ENCODE measurements at places on chromosomes 16 and 17.

DNA sequence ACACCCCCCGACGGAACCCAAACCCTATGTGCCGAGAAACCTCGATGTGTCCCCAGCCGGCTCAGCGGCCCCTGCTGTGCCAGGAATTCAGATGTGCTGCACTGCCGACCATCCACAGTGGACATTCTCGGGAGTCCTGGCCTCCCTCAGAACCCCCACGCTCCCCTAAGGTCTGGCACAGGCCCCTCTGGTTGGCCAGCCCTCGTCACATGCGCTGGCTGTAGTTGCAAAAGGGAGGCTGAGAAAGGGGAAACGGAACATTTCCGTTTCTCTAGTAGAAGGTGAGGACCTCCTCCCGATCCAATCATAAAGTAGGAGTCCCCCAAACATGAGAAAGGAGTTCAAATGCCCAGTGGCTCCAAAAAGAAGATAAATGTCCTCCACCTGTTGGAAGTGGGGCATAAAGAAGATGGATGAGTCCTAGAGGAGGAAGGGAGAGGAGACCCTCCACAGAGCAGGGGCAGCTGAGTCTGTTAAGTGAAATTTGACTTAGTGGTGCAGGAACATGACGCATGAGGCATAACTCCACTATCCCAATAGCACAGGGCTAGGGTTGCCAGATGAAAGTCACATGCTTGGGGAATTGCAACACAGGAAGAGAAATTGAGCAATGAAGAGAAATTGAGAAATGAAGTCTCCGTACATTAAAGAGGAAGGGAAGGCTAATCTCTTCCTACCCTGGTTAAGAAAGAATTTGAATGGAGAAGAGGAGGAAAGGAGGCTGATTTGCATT, 49.3 kb upstream of the WSB1 start:
- DNase-seq, result peak; percentile 68

- peak; percentile 46 for DNase-seq
Measured at GRCh38 chr17:38702916-38703741, 1.9 kb upstream of the MLLT6 start.

DNA sequence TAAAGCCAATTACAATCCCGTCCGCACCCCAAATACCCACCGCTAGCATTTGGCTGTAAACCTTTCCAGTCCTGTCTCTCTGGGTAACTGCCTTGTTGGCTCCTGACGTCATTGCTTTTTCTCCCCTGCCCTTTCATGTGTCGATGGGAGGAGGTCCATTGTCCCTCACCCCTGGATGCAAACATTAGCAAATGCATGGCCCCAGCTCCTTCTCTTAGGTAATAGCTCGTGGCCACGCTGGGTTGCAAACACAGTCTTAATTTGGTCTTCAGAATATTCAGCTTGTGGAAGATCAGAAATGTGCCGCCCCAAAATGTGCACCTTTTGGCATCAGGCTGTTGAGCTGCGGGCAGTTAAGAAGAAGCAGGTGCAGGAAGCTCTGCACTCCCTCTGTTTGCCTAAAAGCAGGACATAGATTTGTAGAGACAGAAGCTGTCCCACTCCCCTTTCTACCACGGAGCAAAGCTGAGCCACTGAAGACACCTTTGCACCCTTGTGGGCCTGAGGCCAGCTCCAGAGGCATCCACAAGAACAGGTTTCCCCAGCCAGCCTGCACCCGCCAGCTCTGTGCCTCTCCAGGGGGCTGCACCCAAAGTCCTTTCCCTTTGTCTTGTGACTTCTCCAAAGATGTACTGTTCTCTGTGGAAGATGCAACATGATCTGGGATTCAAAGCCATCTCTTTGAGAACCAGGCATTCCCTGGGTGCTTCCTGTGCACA, 127.3 kb downstream of the MGAT5B start:
- peak; percentile 80 for DNase-seq

GRCh38 chr16:74296104-74296431, 546 bp upstream of the PSMD7 start:
- DNase-seq, result no peak

- DNase-seq, result no peak
Measured at GRCh38 chr17:17532991-17533390, 36.8 kb upstream of the RASD1 start.

DNA sequence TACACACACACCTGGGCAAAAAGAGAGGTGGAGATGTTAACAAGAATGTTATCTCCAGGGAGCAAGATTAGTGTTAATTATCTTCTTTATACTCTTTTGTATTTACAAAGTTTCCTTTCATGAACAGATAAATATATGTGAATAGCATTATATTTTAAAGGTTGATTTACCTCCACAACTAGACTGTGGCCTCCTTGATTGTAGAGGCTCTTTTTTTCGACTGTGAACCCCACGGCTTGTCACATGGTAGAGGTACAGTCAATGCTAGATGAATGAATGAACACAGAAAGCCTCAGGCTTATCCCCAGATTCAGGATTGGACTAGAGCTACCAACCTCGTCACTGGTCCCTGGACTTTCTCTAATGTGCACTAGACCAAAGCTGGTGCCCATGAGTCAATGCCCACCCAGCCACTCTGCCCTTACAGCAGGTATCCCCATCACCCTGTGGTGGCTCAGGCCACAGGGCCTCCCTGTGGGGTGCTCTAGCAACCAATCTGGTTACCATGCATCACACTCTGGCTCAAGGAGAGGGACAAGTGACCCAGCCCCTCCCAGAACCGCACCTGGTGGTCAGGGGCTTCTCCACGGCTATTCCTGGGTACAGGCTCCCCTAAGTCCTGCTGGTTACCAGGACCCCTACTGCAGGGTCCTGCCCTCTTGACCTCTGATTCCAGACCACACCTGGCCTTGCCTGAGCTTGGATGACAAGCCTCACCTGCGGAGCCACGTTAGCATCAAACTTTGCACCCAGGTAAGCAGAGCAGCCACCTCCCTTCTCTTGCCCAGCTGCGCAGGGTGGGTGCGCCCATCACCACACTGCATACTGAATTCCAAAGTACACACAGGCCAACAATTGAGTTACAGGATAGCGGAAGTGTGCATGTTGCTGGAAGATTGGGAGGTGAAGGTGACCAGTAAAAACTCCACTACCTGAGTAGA, 101.0 kb downstream of the CDYL2 start:
- DNase-seq, result no peak

DNA sequence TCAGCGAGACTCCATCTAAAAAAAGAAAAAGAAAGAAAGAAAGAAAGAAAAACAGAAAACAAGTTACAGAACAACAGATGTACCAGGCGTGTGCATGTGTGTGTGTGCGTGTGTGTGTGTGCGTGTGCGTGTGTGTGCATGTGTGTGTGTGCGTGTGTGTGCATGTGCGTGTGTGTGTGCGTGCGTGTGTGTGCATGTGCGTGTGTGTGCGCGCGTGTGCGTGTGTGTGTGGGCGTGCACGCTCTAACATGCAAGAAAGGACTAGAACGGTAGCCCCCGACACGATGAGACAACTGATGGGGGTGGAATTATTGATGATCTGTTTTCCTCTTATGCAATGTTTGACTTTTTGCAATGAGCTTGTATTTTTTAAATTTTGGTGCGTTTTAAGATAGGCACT, 1.6 kb downstream of the ALDH3A1 start:
- DNase-seq, result no peak

DNA sequence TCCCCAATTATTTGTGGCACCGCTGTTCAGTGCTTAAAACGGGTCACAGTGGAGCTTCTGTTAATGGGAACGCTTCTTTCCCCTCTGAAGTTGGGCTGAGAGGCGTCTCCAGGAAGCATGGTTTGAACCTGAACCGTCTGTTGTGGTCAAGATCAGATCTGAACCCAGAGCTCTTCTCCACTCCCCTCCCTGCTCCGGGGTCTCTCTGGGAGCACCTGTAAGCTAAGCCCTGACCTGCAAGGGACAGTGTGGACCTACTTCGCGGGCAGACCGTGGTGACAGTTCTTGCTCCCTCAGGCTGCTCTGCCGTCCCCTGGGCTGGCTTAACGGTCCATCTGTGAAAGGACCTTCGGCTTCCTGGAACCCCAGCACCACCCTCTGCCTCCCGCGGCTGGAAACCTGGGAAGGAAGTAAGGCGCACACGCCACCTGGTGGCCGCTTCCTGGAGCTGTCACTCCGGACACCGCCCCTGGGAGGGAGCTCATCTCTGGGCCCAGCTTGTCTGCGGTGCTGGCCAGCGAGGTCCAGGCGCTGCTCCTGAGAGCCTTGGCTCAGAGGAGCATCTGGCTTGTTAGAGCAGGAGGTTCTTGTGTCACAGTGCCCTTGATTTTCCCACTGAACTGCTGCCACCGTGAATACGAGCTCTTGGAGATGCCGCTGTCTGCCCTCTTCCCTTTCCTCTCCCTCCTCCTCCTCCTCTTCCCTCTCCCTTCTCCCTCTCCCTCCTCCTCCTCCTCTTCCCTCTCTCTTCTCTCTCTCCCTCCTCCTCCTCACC, 518.5 kb upstream of the EEF2KMT start:
- peak; percentile 88 for DNase-seq

- peak; percentile 60 for DNase-seq
Measured at GRCh38 chr17:28749516-28750177, 5.8 kb downstream of the TRAF4 start.

GRCh38 chr17:5272322-5272721, 9.8 kb upstream of the RABEP1 start:
- no peak for DNase-seq

DNA sequence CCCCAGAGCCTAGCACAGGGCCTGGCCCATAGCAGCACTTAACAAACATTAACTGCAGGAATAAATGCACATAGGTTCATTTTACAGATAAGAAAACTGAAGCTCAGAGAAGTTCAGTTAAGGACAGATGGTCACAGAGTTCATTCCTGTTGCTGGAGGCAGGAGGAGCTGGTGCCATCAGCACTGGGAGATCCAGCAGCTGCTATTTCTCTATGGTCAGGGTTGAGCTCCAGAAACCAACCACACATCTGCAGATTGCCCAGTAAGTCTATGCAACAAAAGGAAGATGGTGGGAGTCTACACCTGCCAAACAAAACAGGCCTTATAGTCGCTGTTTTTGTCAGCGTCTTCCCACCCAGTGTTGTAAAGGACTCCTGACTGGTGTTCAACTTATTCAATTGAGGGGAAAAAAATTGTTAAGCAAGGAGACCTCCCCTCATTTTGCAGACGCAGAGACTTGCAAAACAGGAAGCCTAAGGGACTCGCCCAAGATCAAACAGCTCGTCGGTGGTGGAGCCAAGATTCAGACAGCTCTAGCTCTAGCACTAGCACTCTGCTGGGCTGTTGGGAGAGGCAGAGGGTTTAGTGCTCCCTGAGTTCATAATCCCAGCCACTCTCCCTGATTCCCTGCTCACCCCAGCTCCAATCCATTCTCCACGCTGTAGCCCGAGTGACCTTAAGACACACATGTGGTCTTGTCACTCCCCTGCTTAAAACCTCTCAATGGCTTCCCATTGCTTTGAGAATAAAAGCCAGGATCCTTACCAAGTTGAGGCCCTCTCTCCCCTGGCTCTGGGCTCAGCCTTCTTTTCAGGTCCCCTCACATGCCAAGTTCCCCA, 9.0 kb downstream of the NOG start:
- DNase-seq, result no peak

- no peak for DNase-seq
Measured at GRCh38 chr17:31171701-31172100, 76.9 kb downstream of the NF1 start.

GRCh38 chr17:77490361-77491183, 349.8 kb downstream of the SEC14L1 start:
- DNase-seq, result no peak

DNA sequence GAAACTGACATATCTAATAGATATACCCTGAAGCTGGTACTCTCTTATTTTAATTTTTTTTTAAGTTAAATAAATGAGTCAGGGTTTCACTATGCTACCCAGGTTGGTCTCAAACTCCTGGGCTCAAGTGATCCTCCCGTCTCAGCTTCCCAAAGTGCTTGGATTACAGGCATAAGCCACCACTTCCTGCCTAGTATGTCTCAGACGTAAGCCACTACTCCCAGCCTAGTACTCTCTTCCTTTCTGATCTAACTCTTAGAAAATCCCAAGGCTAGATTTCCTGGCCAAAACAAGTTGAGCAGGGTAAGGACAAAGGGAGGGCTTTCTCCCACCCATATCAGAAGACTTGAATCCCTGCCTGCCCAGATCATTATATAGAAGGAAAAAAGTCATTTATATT, 33.7 kb downstream of the HOXB1 start:
- no peak for DNase-seq

GRCh38 chr16:9092282-9092977, 986 bp downstream of the HAPSTR1 start:
- DNase-seq, result no peak

- DNase-seq, result no peak
Measured at GRCh38 chr16:68740628-68741346, 3.7 kb downstream of the CDH1 start.

DNA sequence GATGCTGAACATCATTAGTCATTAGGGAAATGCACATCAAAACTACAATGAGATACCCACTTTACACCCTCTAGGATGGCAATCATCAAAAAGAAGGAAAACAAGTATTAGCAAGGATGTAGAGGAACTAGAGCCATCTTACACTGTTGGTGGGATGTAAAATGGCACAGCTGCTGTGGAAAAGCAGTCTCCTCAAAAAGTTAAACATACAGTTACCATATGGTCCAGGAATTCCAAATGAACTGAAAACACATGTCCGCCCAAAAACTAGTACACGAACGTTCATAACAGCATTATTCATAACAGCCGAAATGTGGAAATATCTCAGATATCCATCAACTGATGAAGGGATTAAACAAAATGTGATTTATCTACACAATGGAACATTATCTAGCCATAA, 7.0 kb downstream of the FBF1 start:
- DNase-seq, result no peak

DNA sequence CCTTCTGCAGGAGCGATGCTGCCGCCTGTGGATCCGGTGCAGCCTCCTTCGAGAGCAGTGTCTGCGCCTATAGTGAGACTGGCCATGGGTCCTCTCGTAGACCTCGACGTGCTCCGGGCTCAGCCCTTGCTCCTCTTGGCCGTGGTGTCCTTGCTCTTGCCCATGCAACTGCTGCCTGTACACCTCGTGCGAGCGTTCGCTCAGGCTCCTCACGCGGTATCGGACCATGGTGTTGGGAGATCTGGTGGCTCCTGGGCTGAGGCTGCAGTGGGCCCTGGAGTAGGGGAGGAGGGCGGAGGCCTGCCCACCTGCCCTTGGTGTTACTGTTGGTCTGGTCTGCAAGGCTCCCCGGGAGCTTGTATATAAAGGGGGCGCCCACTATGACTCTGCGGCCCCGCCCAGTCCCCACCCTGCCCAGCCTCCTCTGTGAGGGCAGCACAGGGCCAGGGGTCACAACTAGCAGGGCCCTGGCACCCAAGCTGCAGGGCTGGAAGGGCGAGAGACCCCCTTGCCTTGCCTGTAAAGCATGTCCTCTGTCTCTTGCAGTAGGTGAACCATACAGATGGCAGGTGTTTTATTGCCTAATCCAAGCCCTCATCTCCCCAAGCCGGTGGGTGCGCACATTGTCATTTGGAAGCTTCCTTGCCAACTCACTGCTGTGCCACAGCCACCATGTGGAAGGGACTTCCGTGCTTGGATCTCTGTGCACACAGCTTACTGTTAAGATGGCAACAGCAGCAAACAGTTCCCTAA, at the start of gene PRM2:
Gene PRM2, minus strand, starts transcription at position 338 of the 753 bp plus-strand sequence. Its CDS starts 110 bp downstream, at position 228.
- DNase-seq, result no peak
